ENCODE measurements at places on chromosomes 1 and 21. TPM values are rescaled to one million over a fixed set of nuclear protein-coding genes. Genes with fewer than 3 reads are reported as not detected.

Gene TRMT1L
- total RNA-seq, result 19.9 TPM

Gene LYPD8
- not detected for total RNA-seq

Gene LENEP
- 0.40 TPM for total RNA-seq

Gene PDE4B
- total RNA-seq, result 72.7 TPM

Gene TPTE
- not detected for total RNA-seq

Gene RORC
- total RNA-seq, result 0.13 TPM

Gene OR2T11
- not detected for total RNA-seq

Gene SLC27A3
- 14.9 TPM for total RNA-seq

Gene FCRL6
- total RNA-seq, result not detected

Gene PTPN7
- 0.27 TPM for total RNA-seq

Gene OR2T2
- total RNA-seq, result not detected

Gene MOB3C
- 5.1 TPM for total RNA-seq

Gene RAB4A
- total RNA-seq, result 19.3 TPM

Gene RCC2
- total RNA-seq, result 113 TPM

Gene LCE3A
- total RNA-seq, result not detected

Gene NT5C1A
- total RNA-seq, result not detected

Gene KCNJ9
- total RNA-seq, result not detected

Gene VWA1
- total RNA-seq, result 1.3 TPM

Gene CCDC24
- 1.9 TPM for total RNA-seq

Gene S100A7A
- not detected for total RNA-seq

Gene VCAM1
- total RNA-seq, result 10.4 TPM

Gene RNU1-1
- under 0.01 TPM for total RNA-seq

Gene HFM1
- 0.40 TPM for total RNA-seq

Gene LORICRIN
- total RNA-seq, result not detected

Gene NUDT4B
- 76.2 TPM for total RNA-seq

Gene PLEKHG5
- 39.0 TPM for total RNA-seq

Gene MROH7
- under 0.01 TPM for total RNA-seq

Gene OR6K3
- total RNA-seq, result not detected

Gene LEMD1
- total RNA-seq, result not detected

Gene VHLL
- total RNA-seq, result not detected

Gene FCMR
- not detected for total RNA-seq

Gene EXO1
- 26.9 TPM for total RNA-seq

Gene OR6N1
- not detected for total RNA-seq

Gene FMO2
- not detected for total RNA-seq
